ENCODE measurements at places on chromosomes 6 and 20. TPM values are rescaled to one million over a fixed set of nuclear protein-coding genes. Genes with fewer than 3 reads are reported as not detected.

GSTA2 gene
- total RNA-seq, result not detected

SNAP91 gene
- total RNA-seq, result not detected

SPINT3 gene
- total RNA-seq, result not detected

GMPR gene
- total RNA-seq, result 1.2 TPM

C20orf144 gene
- total RNA-seq, result 0.29 TPM

ADGRF4 gene
- total RNA-seq, result not detected

All from activated T-helper 1 cell treated with anti-CD3 and anti-CD28 coated beads, Interleukin-12 subunit alpha, Interleukin-12 subunit beta, Interleukin-2, Interleukin-4 antibody, amounts not matched to agents 30 ng/mL and 10 ng/mL and 1 ng/mL, durations not matched to agents 14 hours and 24 hours and 36 hours (primary cell).